ENCODE measurements at places on chromosomes 1 and 21.

DNA sequence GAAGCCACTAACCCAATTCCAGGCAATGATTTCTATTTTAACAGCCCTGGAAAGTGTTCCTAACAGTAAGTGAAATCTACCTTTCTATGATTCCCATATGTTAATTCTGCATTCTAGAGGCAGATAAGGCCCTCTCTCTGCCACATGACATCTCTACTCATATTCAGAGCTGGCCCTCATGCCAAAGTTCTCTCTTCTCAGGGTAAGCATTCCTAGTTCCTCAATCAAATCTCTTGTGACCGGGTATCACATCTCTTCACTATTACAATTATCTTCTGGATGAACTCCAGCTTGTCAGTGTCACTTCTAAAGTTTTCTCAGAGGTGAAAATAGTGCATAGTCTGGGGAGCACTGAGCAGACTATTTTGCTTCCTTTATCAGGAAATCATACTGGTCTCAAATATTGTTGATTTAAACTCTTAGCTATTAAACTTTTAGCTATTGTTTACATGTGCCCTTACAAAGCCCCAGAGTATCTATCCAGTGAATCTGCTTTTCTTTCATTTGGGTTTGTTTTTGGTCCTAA, 66.4 kb upstream of the TNFSF18 start:
- no peak for DNase-seq

- DNase-seq = no peak
These were observed 5.7 kb downstream of the GJA5 start for GRCh38 chr1:147754661-147755060.

DNA sequence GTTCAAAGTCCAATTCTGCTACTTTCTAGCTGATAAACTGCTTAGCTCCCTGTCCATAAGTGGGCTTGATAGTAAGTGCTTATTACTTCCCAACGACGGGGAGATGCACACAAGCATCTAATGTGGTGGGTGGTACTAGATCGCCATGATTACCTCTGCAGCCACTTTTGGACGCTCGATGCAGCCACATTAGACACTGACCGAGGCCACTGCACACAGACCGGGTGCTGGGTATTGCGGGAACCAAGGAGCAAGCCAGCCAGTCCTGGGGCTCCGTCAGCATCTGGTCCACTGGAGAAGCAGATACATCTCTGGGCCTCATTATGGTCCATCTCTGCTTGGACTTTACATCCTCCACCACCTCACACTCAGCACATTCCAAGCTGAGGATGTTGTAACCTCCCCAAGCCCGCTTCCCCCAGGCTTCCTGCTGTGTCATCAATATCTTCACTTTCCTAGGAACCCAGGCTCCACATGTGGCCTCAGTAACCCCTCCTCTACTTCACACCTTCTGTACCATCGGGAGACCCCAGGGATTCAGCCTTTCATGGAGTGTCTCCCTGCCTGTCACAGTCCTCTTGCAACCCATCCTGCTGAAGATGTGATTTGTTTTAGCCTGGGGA, 48.2 kb downstream of the RHOU start:
- DNase-seq = no peak

DNA sequence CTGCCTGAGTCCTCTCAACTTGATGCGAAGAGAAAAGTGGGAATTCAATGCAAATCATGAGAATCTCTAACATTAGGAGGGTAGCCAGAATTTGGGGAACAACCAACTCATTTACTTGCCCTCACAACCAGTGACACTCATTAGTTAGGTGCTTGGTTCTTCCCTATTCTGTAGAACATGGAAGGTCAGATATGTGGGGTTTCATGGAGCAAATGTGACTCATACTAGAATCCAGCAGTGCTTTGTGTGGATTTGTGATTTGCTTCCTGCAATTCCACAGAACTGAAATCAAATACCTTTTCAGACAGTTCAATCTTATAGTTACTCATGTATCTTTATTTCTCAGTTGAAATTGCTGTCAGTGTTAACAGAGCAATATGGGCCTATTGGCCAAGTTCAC, 6.9 kb upstream of the ETV3 start:
- DNase-seq = no peak

DNA sequence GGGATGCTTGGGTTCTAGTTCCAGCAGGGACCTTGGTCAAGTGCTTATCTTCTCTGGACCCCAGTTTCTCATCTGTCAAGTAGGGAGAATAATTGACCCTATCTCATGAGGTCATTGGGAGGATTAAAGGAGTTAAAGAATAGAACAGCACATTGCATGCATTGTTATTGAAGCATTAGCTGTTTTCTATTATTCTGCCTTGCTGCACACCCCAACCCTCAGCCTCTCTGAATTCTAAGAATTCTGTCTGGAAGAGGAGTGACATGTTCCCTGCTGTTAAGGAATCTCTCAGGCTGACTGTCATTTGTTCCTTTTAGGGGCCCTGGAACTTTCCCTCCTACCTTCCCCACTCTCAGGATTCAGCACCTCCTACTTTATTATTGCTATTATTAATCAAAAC, 73.9 kb downstream of the NENF start:
- no peak for DNase-seq

- DNase-seq = no peak
These were observed 12.7 kb downstream of the ATP1A4 start for GRCh38 chr1:160164121-160164520.

DNA sequence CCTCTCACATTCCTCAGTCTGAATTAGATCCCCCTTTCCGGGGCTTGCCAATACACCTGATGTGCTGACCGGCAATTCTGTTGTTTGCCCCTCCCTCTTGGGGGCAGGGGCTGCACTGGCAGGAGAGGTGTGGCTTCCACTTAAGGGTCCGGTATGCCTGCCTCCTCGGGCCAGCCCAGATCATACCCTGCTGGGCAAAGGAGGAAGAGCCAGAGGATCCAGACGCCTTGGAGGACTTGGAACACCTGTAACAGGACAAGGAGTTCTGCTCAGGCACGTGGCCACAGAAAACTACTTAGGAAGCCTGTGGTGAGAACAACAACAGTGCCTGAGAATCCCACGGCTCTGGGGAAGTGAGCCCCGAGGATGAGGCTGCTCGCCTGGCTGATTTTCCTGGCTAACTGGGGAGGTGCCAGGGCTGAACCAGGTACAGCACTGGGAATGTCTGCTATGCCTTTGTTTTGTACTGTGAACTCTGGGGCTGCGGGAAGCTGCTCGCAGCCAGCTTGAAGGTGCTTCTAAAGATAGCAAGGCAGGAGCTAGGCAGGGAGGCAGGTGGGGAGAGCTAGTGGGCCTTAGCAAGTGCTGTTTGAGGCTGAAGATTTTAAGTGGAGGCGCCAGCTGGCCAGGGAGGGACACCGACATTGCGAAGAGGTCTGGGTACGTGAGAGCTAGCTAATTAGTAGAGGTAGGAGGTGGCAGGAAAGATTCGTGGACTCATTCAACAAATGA, at the start of gene SMPDL3B:
Gene SMPDL3B, plus strand, starts transcription at position 183 of the 732 bp plus-strand sequence. Its CDS starts 184 bp downstream, at position 367.
- no peak for DNase-seq

GRCh38 chr1:17539477-17540254, at the start of gene ARHGEF10L:
ARHGEF10L (plus strand) TSS chr1:17539698; CDS start chr1:17580596, 40,898 bp downstream.
- no peak for DNase-seq

GRCh38 chr21:17612023-17612564, 607 bp downstream of the BTG3 start:
- DNase-seq = no peak

DNA sequence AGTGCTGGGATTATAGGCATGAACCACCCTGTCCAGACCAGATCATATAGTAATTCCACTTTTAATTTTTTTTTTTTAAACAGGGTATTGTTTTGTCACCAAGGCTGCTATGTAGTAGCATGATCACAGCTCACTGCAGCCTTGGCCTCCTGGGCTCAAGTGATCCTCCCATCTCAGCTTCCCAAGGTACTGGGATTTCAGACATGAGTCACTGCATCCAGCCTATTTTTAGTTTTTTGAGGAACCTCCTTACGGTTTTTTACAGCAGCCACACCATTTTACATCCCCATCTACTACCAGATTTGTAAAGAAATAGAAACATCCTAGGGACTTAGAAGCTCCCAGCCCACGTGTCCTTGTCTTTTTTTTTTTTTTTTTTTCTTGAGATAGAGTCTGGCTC, 24.0 kb downstream of the L1TD1 start:
- no peak for DNase-seq

DNA sequence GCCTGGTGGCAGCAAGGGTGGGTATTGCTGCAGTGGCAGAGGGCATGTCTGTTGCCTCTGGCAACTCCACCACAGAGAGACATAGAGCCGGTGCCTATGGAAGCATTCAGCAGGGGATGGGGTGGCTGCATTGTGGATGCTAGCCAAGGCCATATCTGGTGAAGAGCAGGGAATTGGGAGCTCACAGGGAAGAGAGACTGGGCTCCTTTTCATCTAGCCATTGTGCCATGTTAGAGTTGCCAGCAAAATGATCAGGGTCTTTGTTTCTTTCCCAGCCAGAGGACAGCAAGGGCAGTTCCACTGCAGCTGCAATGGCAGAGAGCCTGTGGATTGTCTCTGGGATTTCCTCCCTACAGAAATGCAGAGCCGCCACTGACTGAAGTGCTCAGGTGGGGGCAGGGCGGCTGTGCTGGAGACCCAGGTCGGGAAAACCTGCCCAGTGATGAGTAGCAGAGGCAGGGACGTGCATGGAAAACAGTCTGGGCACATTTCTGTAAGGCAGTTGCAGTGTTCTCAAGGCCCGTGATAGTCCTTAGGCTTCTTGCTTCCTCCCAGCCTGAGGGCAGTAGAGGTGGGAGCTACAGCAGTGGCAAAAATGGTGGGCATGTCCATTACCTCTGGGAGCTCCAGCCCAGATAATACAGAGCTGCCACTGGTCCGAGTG, 40.2 kb upstream of the CYP4X1 start:
- no peak for DNase-seq

DNA sequence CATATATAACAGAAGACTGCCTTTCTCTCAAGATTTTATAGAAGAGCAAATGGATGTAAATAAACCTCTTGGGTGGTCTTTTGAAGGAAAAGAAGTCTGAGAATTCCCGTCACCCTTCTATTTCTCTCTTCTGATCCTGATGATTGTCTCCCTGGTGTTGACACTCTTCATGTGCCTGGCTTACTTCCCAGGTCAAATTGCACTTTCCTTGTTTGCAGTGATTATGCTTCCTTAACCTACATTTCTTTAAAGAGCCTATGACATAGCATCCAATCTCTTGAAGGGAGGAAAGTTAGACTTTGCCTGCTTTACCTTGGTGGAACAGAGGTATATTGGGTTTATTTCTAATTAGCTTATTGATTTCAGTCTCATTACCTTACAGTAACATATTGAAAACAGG, 80.1 kb downstream of the LRRC53 start:
- no peak for DNase-seq

- DNase-seq = no peak
These were observed 257.2 kb downstream of the LRRC7 start for GRCh38 chr1:69824932-69825331.

DNA sequence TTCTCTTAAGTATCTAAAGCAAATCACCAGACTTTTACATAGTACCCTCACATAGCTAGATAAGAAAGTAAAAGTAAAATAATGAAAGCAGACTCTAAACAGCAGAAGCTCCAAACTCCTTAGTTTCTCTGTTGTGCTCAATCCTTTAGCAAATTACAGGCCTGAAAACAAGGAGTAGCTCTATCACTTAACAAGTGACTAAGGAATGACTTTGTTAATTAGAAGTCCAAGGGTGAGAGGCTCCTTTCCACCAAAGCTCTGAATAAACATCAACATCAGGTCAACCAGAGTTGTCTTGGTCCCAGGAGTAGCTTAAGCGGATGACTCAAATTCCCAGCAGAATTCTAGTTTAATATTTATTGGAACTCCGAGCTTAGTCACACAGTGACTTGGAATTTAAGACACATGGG, 5.9 kb downstream of the NRIP1 start:
- DNase-seq = no peak

GRCh38 chr1:36384542-36385409, 948 bp downstream of the STK40 start:
- DNase-seq = peak; percentile 44

- no peak for DNase-seq
These were observed 81.4 kb upstream of the BACE2 start for GRCh38 chr21:41086569-41086968.

DNA sequence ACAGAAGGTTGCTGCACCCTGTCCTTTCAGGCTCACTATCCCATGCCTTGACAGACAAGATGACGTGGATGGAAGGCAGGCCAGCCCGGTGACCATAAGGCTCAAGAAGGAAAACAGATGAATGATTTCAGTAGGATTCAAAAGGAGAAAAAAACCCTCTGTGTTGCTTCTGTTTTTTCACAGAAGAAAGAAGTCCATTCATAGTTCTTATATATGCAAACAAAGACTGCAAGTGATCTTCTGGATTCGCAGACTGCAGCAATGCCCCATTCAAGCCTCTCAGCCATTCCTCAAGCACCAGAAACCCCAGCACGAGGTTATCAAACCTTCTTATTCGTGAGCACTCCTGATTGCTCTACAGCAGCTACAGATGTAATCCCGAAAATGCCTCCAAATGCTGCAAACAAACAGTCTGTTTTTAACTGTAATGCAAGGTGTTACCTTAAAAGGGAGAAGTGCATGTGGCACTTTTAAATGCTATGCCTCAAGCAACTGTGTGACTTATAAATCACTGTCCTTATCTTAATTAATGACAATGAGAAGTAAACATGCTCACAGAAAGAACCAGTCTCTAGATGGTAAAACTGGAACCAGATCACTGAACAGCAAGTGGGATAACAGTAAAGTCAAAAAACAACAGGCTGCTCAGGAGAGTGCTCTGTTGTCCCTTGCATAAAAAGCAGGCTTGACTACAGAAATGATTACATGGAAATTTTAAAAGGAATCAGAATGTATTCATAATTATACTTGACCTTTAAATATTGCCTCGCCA, 173.9 kb downstream of the HHIPL2 start:
- no peak for DNase-seq

DNA sequence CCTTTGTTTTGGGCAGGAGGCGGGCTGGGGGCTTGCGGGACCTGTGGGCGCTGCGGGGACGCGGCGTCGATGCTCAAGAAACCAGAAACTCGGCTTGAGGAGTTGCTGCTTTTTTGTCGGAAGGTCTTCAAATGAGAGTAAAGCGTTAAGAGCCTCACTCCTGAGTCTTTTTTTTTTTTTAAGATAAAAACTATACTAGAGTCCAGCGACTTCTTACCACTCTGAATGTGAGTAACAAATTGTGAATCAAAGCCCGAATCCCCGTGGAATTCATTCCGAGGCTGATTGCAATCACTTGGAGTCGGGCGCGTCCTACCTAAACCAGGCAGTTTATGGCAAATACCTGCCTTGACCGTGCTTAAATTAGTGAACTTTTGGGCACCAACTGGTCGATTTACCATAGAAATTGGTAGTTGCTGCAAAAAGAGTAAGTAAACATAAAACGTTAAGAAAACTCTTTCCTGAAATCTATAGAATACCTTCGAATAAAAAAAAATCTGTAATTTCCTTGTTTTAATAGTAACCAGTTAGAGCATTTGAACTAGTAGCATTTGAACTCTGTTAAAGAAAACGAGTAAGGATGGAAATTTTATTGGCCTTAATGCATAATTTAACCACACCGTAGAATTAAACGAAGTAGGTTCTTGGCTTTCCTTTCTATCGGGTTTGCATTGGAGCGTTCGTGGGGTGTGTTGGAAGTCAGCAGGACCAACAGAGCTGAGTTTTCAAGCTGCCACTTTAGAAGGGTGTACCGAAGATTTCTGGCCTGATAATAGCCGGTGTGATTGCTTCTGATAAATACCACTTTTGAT, 769 bp downstream of the GPSM2 start:
- DNase-seq = no peak

- DNase-seq = no peak
These were observed at the start of gene PLA2G2E for GRCh38 chr1:19923137-19923952. PLA2G2E (minus strand) TSS chr1:19923617; CDS start chr1:19923559, 58 bp downstream.
